Chondrocyte (in vitro differentiated cells): ENCODE measurements at places on chromosomes 12 and 14. TPM values are rescaled to one million over a fixed set of nuclear protein-coding genes. Genes with fewer than 3 reads are reported as not detected.

- H3K27me3 ChIP-seq = peaks cover 29% of the 10 kb centered on the region
- peaks cover 15% of the 10 kb centered on the region for H3K36me3 ChIP-seq
- no peak overlapping the region for H3K27ac ChIP-seq
- H3K4me1 ChIP-seq = peaks cover 15% of the 10 kb centered on the region
- no peak overlapping the region for H3K4me3 ChIP-seq
- no peak for DNase-seq
Observed at GRCh38 chr12:52085682-52086180, 6.2 kb downstream of the SMIM41 start.

GRCh38 chr12:79531518-79531917 lies 159.2 kb downstream of the PAWR start:
- H3K27ac ChIP-seq = no peak overlapping the region
- no peak for DNase-seq
- no peaks in the 10 kb centered on the region for H3K27me3 ChIP-seq
- H3K4me1 ChIP-seq = peaks cover 38% of the 10 kb centered on the region
- H3K4me3 ChIP-seq = no peak overlapping the region
- no peaks in the 10 kb centered on the region for H3K36me3 ChIP-seq

DNA sequence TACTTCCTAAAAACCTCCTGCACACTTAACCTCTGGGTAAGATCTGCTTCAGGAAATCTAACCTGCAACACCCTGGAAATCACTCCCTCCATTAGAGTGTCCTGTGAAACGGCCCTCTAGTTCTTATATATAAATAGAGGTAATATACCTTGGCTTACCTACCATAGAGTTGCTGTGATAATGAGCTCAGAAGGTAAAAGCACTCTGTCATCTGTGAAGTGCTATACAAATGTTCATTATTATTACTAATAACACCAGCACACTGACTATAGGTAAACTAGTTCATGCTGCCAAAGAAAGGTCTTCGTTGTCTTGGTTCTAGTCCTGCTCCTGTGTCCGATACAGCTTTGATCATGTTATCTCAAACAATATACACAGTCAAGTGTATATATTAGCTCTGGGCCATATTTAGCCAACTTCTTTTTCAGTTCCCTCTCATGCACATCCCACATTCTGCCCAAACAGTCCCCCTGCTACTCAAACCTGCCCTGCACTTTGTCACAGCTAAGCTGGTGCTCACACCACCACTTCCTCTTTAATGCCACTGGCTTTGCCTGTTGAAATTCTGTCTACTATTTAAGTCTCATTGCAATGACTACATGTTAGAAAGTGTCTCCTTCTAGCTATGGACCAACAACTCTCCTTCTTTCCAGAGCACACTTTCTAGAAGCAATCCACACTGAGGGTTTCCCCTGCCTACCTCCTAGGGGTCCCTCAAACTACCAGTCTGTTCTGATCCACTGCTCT lies 5.1 kb downstream of the E2F7 start:
- DNase-seq = no peak
- H3K4me1 ChIP-seq = peaks cover 17% of the 10 kb centered on the region
- H3K4me3 ChIP-seq = no peak overlapping the region
- H3K36me3 ChIP-seq = peaks cover 3% of the 10 kb centered on the region
- no peak overlapping the region for H3K27ac ChIP-seq

DNA sequence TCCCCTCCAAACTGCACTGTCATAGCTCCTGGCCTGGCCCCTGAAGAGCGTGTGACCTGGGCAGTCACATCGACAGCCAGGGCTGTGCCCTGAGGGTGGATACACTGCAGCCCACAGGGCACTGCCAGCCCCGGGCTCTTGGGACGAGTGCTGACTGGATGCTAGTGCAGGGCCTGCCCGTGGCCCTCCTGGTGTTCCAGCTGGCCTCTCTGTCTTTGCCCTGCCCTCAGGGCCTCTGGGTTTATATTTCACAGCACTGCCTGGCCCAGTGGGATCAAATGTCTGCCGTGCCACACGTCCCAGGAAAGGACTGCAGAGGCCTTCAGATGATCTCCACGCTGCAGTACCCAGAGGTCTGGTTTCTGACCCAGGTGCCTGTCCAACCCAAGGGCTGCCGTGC lies 10.1 kb upstream of the CCDC197 start:
- no peak overlapping the region for H3K27ac ChIP-seq
- H3K4me3 ChIP-seq = no peak overlapping the region
- H3K36me3 ChIP-seq = no peaks in the 10 kb centered on the region
- H3K27me3 ChIP-seq = peaks cover 20% of the 10 kb centered on the region
- peaks cover 29% of the 10 kb centered on the region for H3K4me1 ChIP-seq

- H3K27ac ChIP-seq = peak overlapping the region; percentile 99
- peak overlapping the region; percentile 46 for H3K4me3 ChIP-seq
- no peaks in the 10 kb centered on the region for H3K36me3 ChIP-seq
Observed at GRCh38 chr12:52278575-52279421, 4.4 kb downstream of the KRT86 start.

DNA sequence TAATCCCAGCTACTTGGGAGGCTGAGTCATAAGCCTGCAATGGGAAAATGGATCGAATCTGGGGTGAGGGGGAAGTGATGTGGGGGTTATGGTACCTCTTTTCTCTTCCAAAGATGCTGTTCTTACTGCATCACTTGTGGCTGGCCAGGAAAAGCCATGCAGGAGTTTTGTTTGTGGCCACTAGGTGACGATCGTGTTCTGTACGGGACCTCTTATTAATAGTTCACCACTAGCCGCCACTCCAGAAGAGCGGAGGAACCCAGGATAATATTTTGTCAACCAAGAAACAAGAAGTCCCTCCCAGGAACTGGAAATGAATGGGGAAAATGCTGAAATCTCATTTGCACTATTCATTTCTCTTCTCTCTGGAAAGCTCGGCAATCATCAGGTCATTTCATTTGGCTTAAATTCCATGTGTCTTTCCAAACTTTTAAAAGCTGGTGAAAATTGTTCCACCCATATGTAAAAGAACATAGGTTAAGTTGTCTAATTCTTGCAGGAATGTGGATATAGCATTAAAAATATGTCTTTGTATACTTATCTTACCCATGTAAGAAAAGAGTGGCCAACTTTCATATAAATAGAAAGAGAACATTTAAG lies 8.9 kb downstream of the GPR65 start:
- no peaks in the 10 kb centered on the region for H3K4me1 ChIP-seq
- no peak for DNase-seq
- H3K27ac ChIP-seq = no peak overlapping the region
- H3K27me3 ChIP-seq = peaks cover 11% of the 10 kb centered on the region
- no peak overlapping the region for H3K4me3 ChIP-seq

DNA sequence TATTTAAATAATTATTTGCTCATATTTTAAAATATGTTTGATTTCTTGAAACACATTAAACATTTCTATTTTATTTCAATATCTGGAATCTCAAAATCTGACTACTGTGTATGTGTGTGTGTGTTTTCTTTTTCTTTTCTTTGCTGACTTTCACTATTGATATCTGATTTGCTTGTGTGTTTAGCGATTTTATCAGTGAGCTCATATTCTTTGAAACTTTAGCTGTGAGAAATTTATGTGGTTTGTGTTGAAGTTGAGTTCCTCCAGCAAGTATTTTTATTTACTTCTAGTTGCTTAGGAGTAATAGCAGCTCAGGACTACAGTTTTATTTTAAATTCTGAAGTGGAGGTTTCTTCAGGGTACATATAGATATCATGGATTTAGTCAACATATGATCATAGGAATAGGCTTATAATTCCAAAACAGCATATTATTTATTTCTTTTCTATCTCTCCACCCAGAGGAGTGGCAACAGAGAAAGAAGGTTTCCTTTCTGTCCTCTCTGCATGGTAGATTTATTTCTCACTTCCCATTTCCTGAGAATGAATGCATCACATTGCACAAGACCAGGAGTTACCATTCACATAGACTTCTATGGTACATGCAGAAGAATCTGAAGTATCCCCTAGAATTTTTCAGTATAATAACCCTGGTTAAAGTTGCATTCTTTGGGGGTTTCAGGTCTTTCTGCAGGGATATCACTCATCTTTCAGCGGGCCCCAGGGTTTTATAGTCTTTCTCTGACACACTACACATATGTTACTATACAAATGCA lies 60.5 kb downstream of the PTPRQ start:
- H3K4me1 ChIP-seq = peaks cover 14% of the 10 kb centered on the region
- no peak overlapping the region for H3K27ac ChIP-seq
- no peak for DNase-seq
- H3K4me3 ChIP-seq = no peak overlapping the region
- H3K27me3 ChIP-seq = no peaks in the 10 kb centered on the region
- H3K36me3 ChIP-seq = peaks cover 1% of the 10 kb centered on the region

DNA sequence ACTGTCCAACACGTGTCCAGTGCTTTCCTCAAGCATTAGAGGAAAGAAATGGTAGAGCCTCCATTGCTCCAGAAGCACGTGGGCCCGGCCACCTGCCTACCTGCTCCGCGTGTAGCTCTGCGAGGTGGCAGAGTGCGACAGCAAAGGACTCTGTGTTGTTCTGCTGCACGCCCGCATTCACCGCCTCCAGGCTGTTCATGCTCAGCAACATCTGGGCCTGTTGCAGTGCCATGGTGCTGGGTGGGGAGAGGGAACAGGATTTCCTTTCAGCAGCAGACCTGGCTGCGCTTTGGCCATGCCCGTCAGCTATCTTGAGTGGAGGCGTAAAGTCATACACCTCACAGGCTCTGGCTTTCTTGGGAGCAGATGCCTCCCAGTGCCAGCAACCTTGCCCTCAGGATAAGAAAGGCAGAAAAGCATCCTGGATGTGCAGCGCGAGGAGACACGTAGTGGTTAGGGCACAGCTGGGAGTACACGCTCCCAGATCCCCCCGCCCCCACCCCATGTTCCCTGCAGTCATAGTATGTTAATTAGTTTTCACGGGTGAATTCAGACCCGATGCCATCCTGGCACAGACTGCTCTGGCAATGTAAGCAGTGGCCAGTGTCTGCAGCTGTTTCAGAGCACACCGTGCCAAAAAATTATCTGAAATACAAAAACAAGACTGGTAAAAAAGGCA lies 25.1 kb downstream of the ANAPC5 start:
- peaks cover 40% of the 10 kb centered on the region for H3K36me3 ChIP-seq
- H3K4me3 ChIP-seq = no peak overlapping the region
- DNase-seq = no peak
- H3K27ac ChIP-seq = peak overlapping the region; percentile 28
- peaks cover 16% of the 10 kb centered on the region for H3K4me1 ChIP-seq

Gene ARMH4
- total RNA-seq = 22.7 to 30.4 TPM (median 23.3 TPM) in 3 replicates
